NCI-H510A (cell line): ENCODE measurements at places on chromosomes 16 and 17.
A peak's percentile ranks its signal among the peaks of the same experiment; 100 is the strongest.

- DNase-seq = no peak
Measured at GRCh38 chr17:33039874-33040273, 48.2 kb downstream of the SPACA3 start.

DNA sequence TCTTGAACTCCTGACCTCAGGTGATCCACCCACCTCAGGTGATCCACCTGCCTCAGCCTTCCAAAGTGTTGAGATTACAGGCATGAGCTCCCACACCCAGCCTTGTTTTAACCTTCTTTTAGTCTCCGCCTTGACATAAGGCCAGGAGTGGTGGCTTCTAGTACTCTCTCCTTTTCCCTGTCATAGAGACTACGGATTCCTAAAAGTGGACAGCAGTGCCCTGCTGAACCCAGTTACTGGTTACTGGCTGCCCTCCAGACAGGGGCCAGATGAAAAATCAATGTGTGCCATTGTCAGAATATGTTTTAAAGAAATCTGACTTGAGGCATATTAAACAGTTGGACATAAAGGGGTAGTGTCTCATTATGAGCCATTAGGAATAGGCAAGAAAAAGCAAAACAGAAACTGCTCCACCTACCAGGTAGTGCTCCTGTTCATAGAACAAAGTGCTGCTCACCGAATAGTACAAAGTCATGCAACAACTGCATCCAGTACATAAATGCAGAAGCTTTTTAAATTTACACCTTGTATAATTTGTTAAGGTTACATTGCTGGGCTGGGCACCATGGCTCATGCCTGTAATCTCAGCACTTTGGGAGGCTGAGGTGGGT is 32.1 kb downstream of the TRIM25 start:
- DNase-seq = no peak

DNA sequence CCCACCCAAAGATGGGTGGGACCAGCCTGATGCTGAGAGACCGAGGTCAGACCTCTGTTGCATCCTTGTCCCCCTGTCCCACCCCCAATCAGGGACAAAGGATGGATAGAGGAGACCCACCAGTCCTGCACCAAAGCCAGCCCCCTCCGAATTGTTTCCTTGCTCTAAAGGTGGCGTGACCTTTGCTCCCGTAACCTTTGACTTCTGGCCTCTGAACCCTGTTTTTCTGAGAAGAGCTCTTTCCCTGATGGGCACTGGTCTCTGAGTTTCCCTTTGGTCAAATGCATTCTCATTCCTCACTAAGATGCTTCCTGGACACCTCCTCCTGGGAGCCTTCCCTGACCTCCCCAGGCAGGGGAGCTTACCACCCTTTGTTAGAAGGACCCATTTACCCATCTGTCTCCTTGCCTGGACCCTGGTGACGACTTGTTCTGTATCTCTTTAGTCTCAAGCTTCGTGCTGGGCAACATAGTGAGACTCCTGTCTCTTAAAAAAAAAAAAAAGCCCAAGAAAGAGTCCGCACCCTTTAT is 5.3 kb upstream of the NEUROD2 start:
- DNase-seq = no peak

DNA sequence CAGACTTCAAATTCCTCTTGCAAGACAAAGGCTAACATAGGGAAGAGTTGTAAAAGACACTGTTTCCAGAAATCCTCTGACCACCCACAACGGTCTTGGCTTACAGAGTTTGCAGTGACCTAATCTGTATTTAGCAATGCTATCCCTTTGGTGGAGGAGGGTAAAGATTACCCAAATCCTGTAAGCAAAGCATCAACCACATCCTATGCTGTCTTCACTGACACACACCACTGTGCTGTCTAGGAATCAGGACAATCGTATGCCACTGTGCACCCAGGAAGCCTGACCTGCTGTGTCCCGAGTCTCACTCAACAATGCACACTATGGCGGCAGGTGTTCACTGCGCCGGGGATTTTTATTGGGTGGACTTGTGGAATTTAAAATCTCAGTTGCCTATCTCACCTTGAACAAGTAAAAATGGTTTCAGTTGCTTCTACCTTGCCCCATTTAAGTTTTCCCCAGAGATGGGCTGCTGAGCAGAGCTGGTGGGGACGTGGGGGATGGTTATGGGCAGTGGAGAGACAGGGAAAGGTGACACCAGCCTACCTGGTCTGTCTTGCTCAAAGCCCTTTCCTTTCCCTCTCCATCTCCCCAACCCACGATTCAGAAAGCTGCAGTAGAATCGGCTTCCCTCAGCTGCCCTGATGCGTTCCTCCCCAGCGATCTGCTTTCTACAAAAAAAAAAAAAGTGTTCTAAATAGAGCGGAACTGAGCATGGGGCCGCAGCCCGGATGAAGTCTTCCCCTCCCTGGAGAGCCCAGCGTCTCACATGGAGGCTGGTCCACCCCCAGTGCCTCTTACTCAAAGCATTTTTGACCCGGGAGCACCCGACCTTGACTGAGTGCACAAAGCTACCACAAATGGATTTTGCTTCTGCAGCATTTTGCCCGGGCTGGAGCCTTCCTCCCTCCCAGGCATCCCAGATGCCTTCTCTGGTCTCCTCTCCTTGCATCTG is 271.5 kb downstream of the SOX9 start:
- peak; percentile 71 for DNase-seq

GRCh38 chr16:19858340-19859018 is 26.2 kb downstream of the GPRC5B start:
- DNase-seq = no peak

DNA sequence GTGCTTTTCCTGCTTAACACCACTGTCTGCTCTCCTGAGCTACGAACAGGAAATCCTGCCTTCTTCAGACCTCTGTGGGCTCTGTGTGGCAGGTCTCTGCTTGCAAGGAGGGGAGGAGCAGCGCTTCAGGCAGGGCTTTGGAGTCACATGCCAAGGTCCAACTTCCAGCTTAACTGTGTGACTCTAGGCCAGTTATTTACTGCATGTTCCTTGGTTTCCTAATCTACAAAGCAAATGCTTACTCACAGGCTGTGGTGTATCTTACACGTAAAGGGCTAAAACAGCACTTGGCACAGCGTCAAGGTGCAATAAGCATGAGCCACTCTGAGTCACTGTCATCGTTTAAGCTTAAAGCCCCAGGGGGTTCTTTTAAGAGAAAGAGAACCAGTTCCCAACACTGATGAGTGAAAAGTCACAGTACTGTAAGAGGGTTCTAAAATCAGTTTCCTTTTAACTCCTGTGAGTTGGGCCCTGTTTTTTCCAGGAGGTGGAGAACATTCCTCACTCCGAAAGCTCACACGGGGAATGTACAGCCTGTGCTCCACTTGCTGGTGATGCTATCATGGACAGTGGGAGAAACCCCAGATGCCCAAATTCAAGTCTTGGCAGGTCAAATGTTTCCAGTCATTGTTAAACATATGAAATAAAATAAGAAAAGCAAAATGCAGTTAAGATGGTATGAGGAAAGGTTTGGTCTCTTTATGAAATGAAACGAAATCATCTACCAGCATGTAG is 54.1 kb upstream of the BCAR1 start:
- DNase-seq = no peak

DNA sequence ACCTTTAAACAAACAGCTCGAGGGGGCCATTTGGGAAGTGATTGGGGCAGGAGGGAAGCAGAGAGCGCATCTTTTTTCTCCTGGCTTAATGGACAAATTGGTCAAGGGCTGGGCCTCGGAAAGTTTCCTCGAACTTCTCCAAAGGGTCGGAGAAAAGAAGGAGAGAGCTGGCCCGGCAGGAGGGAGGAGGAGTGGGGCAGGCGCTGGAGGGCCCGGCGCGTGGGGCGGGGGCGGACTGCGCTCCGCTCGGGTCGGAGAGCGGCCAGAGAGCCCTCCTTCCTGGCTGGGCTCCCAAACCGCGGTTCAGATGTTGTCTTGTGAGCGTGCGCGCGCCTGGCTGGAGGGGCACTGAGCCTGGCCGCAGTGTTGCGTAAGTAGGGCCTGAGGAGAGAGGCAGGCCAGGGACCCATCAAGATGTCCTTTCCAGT is 1.2 kb downstream of the MMP2 start:
- no peak for DNase-seq

GRCh38 chr17:27811961-27812360 is 11.6 kb upstream of the NOS2 start:
- no peak for DNase-seq

DNA sequence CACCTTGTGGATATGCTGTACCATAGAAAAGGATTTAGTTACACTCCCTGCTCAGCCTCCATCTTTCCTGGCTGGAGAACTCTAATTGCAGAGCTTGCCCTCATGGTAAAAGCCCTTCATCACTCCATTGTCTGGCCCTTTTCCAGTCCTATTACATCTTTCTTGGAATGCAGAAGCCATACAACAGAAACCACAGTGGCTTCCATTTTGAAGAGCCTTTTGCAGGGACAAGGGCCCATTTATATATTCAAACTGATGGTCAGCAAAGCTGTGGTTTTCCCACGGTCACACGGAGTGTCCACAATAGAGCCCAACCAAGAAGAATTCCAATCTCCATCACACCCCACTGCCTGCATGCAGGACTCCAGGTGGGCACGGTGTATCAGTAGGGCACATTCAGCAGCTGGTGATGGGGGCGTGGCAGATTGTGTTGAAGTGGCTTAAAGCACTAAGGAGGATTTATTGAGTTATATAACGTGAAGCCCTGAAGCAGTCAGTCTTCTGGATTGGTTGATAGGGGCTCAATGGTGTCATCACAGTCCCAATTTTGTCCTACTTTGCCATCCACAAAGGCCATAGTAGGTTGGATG is 20.3 kb downstream of the COPRS start:
- no peak for DNase-seq

- no peak for DNase-seq
Measured at GRCh38 chr17:13476720-13477119, 125.0 kb downstream of the HS3ST3A1 start.

GRCh38 chr17:40819528-40820125 is 2.8 kb downstream of the KRT10 start:
- no peak for DNase-seq

DNA sequence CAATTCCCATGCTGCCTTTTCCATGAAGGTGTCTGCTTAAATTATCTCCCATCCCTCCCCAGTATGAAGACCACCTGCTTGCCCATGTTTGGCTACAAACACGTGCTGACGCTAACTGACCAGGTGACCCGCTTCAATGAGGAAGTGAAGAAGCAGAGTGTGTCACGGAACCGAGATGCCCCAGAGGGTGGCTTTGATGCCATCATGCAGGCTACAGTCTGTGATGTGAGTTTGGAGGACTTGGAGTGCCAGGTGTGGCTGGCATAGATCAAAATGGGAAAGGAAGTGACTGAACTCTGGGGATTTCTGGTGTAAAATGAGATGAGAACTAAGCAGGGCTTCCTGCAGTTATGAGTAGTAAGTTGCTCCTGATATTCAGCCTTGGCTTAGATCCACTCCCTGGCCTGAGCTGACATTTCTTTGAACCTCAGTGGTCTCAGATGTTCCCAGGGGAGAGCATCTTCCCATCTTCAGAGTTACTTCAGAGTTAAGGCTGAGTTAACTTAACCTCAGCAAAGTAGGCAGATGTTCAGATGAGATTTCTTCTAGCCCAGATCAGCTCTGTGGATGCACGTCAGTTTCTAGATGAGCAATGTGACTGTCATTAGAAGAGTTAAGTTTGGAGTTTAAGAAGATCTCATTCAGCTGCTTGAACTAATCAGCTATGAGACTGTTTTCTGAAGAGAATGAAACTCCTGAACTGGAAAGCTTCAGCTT is 32.7 kb downstream of the ITGB3 start:
- no peak for DNase-seq

GRCh38 chr16:59574296-59574695 is 840.2 kb upstream of the GOT2 start:
- DNase-seq = no peak

- peak; percentile 76 for DNase-seq
Measured at GRCh38 chr17:44210342-44211192, 8.9 kb downstream of the UBTF start.

DNA sequence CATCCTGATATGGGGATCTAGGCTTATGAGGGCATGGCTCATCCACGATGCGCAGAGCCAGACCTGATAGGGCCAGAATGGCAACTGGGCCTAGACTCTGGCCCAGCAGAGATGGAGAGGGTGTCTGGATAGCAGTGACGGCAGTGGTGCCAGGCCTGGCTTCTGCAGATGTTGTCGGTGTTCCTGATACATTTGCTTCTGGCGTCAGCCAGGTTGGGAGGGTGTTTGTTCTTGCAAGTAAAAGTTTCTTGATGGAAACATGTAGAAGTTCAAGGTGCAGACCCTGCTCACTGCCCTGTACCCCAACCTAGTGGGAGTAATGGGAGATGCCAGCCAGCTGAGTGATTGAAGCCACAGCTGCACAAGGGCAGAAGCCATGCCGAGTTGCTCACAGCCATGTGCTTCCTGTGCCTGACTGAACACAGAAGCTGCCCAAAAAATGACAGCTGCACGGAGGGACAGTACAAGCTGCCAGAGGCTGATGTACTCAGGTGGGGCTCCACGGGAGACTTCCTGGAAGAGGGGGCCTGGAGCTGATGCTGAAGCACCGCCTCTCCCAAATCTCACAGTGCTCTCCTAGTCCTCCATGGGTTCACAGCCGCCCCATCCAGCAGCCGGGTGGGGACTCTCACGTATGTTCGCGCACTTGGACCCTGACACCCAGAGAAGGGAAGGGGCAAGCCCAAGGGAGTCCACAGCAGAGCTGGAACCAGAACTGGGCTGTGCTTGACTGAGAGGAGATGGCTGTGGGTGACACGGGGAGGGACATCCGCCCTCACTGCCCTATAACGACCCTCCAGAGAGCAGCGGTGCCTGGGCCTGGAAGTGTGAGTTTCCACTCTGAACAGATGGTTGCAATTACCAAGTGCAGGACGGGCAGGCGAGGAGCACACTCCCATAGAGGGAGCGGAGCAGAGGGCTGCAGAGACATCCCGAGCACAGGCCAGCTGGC is 78.7 kb downstream of the N4BP1 start:
- no peak for DNase-seq

DNA sequence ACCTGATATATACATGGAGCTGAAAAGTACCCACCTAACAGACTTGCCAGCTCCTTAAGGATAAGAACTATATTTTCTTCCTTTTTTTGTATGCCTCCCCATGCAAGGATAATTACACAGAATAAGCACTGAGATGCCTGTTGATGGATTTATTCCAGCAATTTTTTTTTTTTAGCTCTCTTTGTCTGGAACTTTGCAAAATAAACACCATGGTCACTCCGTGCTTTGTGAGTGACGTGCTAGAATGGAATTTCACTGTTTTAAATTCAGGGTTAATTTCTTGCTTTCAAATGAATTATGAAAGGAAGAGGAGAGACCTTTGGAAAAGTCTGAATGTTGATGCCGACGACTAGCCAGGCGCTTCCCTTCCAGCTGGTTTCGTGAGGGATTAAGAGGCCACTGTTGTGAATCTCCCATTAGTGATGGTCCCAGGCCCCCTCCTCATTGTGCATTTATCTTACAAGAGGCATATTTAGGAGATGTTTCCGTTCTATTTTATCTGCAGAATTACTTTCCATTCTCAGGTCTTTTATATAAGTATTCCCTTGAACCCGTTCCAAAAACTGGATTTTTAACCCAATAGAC is 529.1 kb downstream of the WWOX start:
- DNase-seq = no peak

GRCh38 chr17:45073414-45074070 is 12.4 kb downstream of the NMT1 start:
- DNase-seq = no peak

- no peak for DNase-seq
Measured at GRCh38 chr16:11051879-11052808, 107.8 kb downstream of the CLEC16A start.
